ENCODE measurements at places on chromosomes 6 and 20.

DNA sequence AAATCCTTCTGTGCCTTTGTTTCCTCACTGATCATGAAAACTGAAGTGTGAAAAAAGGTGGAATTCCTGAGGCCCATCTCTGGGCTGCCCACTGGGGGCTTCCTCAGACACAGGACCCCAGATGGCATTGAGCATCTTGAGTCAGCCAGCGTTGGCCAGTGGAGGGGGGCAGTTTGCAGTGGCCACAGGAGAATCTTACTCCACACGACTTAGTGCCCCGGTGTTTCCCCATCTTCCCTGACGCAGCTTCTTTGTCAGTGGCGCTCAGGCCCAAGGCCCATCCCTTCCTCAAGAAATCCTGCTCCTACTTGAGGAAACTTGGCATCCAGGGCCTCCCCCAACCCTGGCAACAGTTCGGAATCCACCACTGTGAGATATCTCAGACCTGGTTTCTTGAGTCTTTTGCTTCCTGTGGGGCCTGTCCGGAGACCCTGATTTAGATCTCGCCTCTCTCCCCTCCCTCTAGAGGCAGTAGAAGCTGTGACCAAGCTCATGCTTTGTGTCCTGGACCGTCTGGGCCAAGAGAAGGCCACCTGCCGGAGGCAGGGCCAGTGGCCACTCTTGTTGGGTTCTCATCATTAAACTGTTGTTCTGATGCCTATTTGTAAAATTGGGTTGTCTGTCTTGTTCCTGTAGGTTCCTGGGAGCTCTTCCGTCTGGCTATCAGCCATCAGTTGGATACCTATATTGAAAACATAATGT, 20.2 kb upstream of the DLGAP4 start:
- DNase-seq: no peak

DNA sequence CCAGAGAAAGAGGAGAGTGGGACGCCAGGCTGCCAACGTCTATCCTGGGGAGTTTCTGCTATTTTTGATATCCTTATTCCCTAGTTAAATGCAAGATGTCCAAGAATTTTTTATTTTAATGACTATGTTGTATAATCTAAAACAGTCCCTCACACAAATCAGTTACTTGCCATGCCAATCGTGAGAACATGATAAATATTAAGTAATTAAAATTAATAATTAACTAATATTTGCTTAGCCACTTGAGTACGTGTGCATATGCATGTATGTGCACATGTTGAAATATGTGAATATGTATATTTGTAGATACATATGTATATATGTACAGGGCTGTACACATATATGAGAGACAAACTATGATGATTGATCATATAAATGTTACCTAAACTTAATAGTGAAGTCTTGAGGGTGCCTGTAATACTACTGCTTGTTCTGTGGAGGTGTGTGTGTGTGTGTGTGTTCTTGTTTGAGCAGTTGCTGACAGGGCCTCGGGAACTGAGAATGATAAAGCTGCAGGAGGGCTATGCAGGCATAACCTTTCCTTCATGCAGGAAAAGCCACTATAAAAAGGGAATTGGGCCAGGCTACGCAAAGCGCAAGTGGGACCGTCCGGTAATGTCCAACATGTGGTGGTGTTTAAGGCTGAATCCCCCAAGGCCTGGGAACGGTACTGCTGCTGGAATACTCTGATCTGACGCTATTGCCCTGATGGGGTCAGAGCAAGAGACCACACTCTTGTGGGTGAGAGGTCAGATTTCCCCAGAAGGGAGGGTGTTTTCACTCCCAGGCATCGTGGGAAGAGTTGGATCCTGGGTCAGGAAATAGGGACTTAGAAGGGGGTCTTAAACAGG, 148.3 kb upstream of the TBX18 start:
- no peak for DNase-seq

DNA sequence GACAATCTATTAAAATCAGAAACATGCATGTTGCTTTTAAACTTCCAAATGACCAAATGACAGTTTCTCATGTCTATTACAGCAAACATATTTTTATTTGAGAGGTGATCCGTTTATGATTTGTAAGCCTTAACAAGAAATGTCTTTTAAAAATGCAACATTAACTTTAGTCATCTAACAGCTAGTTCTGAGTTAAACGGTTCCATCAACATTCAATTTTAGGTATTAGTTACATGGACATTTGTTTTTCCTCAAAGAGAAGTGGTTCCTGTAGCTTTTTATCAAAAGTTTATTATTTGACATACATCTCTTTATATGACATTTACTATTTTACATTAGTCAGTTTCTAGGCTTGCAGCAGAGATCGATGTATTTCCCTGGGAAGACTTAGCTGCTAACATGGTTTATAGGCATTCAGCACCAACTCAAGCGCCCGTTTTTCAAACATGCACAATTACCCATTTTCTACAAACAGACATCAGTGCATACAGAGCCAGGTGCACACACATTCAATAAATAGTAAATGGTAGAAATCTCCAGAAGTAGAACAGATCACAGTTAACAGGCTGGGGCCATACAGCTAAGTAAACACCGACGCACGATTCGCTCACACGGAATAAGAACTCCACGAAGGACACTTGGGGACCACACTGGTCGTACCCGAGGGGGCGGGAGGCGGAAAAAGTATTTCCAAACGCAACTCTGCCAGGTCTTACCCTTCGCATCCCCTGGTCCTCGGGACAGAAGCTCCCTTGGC, 882 bp downstream of the CNR1 start:
- DNase-seq: peak; percentile 37

DNA sequence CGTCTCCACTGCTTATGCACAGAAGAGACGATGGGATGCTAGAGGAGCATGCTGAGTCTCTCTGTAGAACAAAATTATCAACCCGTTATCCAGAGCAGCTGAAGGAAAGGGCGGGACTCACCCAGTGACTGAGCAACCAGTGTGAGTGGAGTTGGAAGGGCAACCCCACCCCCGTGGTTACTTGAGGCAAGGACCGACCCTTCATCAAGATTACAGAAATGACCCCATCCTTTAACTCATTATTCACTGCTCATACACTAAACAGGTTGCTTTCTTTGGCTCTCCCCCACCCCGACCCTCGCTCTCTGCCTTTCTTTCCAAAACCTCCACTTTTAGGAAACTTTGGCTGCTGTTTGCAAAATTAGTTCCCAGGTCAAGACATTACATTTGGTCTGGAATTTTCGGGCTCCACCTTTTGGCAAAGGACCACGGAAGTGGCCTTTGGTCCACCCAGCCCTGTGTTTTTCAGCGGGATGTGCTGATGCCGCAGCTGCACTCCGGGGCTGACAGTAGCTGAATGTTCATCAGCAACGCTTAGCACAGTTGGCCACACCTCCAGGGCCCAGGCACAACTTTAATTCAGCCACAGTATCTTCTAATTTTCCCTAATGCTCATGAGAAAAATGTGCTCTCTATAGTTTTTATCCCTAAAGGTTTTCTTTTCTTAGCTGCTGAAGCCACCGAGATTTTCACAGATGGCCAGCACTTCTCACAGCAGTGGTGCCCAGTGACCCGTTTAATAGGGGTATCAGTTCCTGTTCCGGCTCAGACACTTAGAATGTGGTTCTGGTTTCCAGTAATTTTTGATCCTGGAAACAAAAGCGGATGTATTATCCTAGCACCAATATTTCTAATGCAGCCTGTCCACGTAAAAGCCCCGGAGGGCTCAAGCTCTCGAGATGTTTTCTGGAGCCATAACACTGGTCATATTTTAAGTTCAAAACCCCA, 103.6 kb upstream of the NXT1 start:
- peak; percentile 22 for DNase-seq

GRCh38 chr20:58014628-58015315, 213.7 kb downstream of the ANKRD60 start:
- no peak for DNase-seq

DNA sequence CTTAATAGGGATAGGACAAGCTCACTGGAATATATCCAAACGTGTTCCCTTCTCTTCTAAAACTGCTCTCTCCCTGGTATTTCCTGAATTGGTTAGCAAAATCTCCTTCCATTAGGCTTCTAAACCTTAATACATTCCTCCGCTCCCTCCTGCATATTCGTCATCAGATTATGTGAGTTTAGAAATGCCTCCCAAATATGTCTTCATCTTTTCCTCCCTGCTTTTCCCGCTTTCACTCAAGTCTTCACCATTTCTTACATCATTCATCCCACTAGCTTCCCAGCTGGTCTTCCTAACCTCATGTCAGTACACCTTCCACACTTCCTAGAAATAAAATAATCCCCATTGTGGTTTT, 26.9 kb downstream of the SLC22A16 start:
- DNase-seq: no peak

- peak; percentile 8 for DNase-seq
These were observed 593.1 kb downstream of the PKHD1 start for GRCh38 chr6:51494342-51494741.

- DNase-seq: peak; percentile 13
These were observed 122.2 kb downstream of the FYN start for GRCh38 chr6:111750753-111751673.

GRCh38 chr6:33589731-33590530, 9.9 kb upstream of the BAK1 start:
- peak; percentile 54 for DNase-seq

- DNase-seq: peak; percentile 14
These were observed 106.1 kb upstream of the ADGRF4 start for GRCh38 chr6:47592131-47592840.

DNA sequence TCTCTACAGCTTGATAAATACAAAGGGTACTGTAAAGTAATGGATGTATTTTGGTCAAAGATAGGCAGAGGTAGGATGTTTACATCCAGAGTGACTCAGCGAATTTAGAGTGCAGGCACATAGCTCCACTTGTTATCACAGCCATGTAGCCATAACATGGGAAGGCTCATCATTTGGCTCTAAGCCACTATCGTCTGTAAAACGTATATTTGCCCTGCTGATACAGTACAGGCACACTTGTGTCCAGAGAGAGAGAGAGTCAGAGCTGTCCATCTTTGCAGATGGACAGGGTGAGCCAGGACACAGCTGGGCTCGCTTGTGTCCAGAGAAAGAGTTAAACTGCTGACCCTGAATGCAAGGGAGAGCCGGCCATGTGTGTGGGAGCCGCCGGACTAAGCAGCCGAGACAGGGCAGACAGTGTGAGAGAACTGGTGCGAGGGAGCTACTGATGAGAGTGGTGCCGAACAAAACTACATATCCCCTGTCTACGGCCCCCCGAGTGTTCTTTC, 619.0 kb downstream of the DOK5 start:
- DNase-seq: no peak

DNA sequence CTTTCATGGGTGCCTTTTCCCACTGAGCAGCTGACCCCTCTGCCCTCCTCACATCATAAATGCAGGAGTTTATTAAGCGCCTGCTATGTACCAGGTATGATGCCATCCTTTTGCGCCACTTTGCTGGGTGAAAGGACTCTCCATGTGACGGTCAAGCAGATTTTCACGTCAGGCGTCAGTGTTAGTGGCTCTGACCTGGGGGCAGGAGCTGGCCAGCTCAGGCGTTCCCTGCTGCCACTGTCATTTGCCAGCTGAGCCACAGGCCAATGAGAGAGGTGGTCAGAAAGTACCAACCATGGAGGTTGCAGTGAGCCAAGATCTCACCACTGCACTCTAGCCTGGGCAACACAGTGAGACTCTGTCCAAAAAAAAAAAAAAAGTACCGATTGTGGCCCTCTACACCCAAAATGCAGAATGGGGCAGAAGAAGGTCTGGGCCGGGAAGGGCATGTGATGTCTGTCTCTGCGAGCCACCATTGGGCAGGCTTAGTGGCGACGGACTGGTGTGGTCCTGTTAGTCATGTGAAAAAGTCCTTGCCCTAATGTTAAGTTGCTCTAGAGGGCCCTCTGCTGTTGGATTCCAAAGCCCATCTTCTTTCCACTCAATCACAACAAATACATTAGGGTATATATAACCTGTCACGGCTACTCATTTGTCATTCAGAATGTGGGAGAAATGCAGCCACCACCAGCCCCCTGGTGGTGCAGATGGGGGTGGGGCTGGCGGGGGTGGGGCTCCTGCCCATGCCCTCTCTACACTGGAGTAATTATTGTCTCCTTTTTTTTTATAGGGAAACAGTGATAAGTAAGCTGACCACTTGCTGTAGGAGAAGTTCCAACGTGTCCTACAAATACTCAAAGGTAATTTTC, 18.4 kb upstream of the SLC22A1 start:
- peak; percentile 66 for DNase-seq

DNA sequence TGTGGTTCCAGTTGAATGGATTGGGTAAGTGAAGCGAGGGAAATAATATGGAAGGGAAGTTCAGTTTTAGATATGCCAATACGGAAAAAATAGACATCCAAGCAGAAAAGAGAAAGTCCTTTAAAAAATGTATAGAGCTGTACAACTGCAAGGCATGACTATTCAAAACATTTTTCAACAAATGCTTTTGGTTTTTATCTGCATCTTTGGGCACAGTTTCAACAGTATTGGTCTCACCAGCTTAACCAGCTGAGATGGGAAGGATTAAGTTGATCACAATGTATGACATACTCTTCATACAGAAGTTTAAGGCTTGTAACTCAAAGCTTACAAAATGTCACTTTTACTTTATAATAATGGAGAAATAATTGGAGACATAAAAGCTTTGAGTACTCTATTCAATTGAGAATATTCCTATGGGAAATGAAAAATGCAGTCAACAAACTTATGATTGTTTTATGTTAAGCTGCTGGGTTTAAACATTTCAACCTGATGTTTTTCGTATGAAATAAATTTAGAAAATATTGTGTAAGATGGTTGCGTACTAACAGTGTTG, 16.3 kb upstream of the UTRN start:
- no peak for DNase-seq

- no peak for DNase-seq
These were observed 50.0 kb upstream of the ARHGAP18 start for GRCh38 chr6:129759796-129760605.

GRCh38 chr20:3800878-3801260, 4.8 kb downstream of the CDC25B start:
- DNase-seq: no peak
